Stimulated activated CD8-positive, alpha-beta memory T cell treated with anti-CD3 and anti-CD28 coated beads, Interleukin-15, amount 100 ng/mL, for 24 hours (primary cell): ENCODE measurements at places on chromosomes 2 and 18.

DNA sequence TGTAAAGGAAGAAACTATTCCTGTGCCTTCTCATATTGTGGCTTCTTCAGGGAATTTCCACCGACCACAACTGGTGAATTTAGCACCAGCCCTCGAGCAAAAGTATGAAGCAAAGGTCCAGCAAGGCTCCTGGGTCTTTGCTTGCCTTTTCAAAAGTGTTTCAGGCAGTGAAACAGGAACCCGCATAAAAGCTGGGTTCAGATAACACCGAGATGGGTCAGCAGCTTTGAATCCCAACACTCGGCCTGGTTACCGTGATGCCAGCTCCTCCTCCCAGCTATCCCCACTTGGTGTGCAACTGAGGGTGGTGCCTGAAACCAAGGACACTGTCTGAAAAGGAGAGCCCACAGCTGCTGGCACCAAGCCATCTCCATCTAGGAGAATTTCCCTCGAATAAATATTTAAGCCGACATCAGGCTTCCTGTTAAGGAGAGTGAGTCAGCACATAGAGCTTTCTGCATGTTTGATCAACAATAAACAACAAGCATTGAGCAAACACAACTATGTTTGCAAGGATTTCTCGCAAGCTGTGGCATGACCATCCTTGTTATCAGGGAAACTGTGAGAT, 69.5 kb downstream of the ANTXR1 start:
- DNase-seq: no peak

DNA sequence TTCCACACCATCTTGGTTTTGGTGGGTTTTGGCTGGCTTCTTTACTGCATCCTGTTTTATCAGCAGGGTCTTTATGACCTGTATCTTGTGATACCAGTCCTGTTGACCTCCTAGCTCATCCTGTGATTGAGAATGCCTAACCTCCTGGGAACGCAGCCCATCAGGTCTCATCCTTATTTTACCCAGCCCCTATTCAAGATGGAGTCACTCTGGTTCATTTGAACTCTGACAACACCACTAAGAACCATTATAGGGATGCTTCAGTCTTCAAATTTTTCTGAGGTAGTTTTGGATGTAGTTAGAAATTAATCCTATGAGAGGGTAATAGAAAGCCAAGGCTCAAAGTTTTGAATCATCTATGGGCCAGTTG, 287.8 kb upstream of the SLC39A10 start:
- DNase-seq: no peak

DNA sequence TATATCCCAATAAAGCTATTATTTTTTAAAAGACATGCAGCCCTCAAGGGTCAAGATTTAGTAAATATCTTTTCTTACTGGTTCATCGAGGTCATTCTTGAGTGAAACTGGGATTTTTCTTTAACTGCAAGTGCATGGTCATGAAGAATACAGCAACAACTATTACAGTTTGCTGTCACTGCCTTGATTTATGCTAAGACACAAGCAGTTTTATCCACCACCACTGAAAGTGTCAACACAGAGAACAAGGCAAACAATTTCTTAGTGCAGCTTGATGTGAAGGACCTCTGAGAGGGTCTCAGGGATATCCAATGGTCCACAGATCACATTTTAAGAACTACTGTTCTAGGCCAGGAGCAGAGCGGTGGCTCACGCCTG, 12.1 kb downstream of the SP3 start:
- no peak for DNase-seq

DNA sequence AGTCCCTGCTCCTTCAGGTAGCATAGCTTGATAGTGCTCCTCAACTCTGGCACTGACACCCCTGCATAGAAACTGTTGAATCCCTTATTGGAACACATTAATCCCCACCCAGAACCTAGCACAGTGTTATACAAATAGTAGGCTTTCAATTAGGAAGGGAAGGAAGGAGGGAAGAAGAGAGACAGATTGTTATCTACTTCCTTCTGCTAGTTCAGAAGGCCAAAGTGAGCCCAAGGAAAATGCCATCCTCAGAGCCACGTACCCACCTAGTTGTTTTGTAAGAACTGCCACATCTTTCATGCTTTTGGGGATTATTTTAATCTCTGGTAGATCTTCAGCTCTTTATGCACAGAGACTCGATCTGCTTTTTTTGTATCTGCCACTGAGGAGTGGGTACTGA, 75.1 kb downstream of the CLHC1 start:
- no peak for DNase-seq

- DNase-seq: no peak
Observed at GRCh38 chr18:35407871-35408481, 30.8 kb upstream of the ZNF396 start.

DNA sequence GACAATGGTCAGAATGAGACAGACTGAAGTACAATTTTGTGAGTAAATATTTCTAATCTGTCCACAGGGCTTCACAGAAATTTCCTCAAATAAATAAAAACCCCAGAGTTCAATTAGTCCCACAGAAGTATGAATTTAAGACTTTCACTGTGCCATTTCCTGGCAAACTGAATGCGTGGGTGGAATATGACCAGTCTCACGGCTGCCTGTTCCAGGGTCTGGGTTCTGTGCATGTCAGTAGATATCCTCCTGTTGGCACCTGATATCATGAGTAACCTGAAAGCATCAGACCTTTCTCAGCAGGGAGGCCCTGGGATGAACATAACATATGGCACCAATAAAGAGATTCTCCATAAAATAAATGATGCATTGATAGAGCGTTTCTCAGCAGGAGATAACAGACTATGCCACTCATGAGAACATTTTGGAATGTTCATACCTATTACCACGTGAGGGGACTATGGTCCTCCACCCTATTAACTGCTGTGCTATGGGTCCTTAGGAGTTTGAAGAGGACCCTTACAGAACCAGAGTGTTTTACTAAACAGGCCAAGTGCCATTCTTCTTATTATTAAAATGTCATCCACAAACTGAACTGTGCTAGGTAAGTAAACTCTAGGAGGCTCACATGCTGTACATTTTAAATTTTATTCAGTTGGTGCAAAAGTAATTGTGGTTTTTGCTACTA, 10.6 kb upstream of the MALL start:
- no peak for DNase-seq

DNA sequence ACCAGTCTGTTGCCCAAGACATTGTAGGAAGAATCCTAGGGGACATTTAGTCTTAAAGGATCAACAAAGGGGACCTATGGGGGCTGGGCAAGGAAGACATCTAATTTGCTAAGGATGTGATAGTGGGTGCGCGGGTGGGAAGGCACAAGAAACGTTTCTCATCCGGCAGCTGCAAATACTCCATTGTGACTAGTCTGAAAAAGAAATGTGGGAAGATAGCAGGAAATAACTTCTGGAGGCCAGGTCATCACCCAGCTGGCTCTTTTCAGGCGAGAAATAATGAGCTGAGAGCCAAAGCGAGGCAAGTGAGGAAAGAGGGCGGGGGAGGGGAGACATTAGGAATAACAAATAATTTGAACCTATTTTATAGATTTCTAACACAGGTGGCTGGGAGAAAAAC, 70.3 kb upstream of the NCK2 start:
- DNase-seq: no peak

- no peak for DNase-seq
Observed at GRCh38 chr2:207412787-207413310, 116.9 kb upstream of the CREB1 start.

- DNase-seq: no peak
Observed at GRCh38 chr2:145906354-145906753, 1386.4 kb upstream of the ZEB2 start.

GRCh38 chr2:165126244-165126643, 77.6 kb downstream of the SCN3A start:
- no peak for DNase-seq

GRCh38 chr18:33745151-33745795, 167.3 kb downstream of the ASXL3 start:
- no peak for DNase-seq

DNA sequence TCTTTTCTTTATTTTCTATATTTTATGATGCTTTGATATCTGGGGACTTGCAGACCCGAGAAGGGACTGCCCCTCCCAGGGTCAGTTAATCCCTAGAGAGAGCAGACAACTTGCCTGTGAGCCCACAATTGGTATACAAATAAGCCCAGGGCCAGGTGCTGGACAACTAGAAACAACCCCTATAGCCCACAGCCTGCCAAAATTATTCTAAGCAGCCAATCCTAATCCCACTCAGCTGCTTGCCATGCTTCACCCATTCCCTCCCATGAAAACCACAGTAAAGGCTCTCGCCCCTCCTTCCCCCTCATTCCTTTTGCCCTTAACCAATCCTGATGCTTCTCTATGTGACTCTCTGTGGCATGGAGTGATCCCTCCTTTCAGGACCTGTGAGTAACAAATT, 380.7 kb downstream of the RBM43 start:
- no peak for DNase-seq

GRCh38 chr18:21897811-21898210, 157.2 kb downstream of the MIB1 start:
- no peak for DNase-seq

- no peak for DNase-seq
Observed at GRCh38 chr2:163990541-163990940, 254.7 kb upstream of the FIGN start.

- DNase-seq: no peak
Observed at GRCh38 chr18:47036298-47036874, 965 bp upstream of the ELOA2 start.

DNA sequence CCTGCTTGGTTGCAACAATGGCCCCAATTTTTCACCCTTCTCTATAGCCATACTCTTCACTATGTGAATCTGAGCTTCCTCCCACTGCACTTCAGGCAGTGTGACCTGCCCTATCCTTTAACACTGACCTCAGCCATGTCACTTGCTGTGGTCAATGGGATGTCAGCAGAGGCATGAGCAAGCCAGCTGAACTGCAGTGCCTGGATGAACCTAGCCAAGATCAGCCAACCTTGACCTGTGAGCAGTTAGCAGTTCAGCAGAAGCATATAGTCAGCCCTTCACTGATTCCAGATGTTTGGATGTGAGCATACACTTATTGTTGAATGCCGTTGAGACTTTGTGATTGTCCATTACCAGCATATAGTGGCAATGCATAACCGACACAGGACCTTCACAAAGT, 63.4 kb upstream of the BOD1L2 start:
- DNase-seq: no peak

DNA sequence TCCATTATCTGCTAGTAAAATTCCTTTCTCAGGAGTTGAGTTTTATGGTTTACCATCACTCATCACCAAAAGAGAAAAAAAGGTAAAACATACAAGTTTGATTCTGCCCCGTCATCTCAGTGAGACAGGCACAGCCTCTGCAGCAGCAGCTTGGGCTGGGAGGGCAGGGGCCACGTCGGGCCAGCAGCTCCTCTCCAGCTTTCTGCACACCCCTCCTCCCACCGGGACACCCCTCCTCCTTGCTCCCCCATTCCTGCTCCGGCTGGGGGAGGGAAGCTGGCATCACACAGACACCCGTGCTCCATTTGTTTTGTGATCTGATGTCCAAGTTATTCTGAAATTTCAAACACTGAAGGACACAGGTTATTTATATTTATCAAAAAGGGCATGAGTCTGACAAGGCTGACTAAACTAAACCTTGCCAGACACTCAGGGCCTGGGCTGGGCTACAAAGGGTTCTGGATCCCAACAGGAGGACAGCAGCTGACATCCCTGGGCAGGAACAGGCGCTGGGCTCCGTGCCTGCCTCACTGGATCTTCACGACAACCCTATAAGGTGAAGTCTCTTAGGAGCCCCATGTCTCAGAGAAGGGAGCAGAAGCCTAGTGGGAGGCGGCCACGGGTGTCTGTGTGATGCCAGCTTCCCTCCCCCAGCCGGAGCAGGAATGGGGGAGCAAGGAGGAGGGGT, 71.4 kb downstream of the HDAC4 start:
- DNase-seq: no peak

DNA sequence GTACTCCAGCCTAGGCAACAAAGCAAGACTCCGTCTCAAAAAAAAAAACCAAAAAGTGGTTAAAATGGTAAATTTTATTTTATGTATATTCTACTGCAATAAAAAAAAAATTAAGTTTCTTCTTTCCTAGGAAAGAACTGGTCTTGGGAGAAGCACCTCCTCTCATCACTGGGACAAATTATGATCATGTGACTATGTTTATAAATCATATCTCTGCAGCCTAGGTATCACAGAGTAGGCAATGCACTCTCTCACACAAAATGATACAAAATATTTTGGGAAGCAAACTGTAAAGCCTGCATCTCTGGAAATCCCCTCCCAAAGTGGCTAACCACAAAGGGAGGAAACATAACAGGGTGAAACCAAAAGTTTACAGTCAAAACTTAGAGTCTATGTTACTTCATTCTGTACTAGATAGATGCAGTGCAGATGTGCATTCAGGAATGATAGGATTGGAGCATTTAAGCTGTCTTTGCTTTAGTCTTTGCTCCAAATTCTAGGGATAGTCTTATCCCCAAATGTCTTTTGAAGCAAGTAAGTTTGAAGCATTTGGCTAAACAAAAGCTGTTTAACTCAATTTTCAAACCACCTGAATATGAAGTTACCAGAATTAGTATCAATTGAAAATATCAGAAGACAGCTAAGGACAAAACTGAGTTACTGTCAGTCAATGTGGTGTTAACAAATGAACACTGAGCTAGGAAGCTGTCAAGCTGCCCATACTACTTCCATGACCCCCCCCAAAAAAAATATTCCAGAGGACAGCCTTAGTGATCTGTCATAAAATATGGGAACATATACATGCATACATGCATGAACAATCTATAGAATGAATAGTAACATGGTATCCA, 21.1 kb upstream of the MALT1 start:
- no peak for DNase-seq
